ENCODE measurements at places on chromosomes 4 and X.

- DNase-seq: no peak
These were observed 59.4 kb upstream of the ADRA2C start for GRCh38 chr4:3706565-3707422.

DNA sequence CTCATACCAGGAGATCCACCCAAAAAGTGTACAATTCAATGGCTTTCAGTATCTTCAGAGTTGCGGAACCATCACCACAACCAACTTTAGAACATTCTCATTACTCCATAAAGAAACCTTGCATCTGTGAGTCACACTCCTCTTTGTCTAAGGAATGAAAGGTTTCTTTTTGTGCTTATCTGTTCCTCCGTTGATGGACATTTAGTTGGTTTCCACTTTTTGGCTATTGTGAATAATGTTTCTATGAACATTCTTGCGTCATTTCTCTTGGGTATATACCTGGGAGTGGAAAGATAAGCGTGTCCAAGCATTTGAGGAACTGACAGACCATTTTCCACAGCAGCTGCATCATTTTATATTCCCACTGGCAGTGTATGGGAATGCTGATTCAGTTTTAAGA, 10.6 kb downstream of the FAM184B start:
- DNase-seq: no peak

DNA sequence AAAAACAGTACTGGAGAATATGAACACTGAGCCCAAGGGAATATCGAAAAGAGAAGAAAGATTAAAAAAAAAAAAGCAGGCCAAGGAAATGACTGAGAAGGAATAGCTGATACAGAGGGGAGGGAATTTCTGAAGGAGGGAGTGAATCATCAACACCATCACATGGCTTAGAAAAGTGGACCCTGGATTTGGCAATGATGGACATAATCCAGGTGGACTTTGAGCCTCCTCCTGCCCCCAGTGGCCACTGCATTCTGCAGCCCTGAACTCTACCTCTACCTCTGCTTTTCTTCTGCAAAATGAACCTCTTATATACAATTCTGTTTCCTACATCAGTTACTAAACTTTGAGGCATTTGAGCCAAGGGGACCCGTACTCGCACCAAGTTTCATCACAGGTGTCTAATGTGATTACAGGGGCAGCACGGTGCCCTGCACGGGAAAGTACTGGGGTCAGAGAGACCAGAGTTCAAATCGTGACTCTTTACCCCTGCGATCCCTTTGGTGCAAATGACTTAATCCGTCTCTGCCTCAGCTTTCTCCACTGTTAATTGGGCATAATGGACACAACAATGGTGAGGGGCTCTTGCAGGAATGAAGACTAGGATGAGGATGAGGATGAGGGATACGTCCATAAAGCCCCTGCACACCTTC, 1.1 kb downstream of the OCIAD2 start:
- no peak for DNase-seq

DNA sequence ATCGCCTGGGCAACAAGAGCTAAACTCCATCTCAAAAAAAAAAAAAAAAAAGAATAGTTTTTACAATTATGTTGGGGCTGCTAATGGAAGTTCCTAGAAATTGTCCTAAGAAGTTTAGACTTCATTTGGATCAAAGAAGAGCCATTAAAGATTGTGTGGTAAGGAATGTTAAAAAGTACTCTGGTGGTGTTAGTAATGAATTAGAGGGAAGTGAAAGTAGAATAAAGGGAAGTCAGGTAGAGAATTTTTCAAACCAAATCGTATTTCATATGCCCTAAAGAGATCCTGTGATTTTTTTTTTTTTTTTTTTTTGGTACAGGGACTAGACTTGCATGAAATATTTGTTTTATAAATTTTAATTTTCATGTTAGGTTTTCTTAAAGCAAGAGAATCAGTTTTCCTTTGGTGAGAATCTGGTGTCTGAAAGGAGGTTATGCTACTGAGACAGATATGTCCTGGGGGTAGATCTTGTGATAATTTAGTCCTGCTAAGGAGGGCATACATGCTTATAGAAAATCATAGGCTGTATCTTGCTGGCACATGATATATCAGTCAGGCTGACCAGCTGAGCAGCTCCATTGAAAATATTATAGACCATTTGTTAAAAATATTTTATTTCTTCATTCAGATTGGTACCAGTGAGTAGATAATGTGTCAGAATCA, 10.7 kb downstream of the SEC24B start:
- no peak for DNase-seq

GRCh38 chr4:51943221-51943620, 76.9 kb downstream of the LRRC66 start:
- DNase-seq: no peak

DNA sequence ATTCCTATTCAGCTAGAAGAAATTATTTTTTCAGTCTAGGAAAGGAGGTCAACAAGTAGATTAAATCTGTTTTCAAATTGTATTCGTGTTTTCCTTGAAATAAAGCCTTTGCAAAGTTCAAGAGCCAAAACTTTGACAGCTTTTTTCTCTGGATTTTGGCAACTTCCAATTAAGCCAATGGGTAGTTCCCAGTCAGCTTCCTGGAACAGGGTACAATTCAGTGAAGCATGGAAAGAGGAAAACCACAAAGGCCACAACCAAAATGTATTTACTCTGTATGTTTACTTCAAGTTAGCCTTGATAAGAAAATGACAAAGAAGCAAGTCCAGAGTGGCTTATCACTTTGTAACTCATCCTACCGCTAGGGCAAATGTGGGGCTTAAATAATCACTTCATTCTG, 188.6 kb downstream of the COMMD8 start:
- DNase-seq: no peak

GRCh38 chr4:104747635-104748034, 252.9 kb upstream of the CXXC4 start:
- no peak for DNase-seq

DNA sequence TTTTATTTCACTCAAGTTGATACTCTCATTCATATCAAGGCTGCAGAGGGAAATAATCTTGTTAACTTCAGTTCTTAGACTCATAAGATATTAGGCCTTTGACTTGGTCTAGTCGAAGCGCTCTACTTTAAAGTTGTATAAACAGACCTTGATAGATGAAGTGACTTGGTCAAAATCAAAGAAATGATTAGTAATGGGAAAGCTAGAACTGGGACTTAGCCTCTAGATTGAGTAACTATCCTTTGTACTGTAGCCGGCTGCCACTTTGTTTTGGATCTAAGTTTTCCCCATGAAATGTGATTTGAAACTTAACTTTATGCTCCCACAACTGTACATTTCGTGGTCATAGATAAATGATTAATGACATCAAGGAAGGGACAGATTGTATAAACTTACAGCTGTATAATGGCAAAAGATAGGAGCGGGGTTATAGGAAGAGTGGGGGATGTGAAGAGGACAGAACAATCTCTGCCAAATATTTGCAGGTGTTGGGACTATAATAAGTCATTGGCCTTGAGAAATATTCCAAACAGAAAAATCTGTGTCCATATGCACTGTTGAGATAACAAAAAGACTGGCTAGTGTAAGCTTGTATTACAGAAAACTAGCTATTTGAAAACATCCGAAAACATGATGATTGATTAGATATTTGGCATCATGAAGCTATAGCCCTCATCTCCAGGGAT, 17.2 kb downstream of the MID2 start:
- DNase-seq: no peak

GRCh38 chr4:5389756-5390310, 318.5 kb downstream of the EVC2 start:
- DNase-seq: no peak

- no peak for DNase-seq
These were observed 175.5 kb downstream of the MAPK10 start for GRCh38 chr4:86184216-86184900.

- no peak for DNase-seq
These were observed 25.8 kb downstream of the GUCY1B1 start for GRCh38 chr4:155784637-155785036.
